ENCODE measurements at places on chromosomes 11 and 22. TPM values are rescaled to one million over a fixed set of nuclear protein-coding genes. Genes with fewer than 3 reads are reported as not detected.

Gene GALNT18
- total RNA-seq, result 12.6 TPM

DNA sequence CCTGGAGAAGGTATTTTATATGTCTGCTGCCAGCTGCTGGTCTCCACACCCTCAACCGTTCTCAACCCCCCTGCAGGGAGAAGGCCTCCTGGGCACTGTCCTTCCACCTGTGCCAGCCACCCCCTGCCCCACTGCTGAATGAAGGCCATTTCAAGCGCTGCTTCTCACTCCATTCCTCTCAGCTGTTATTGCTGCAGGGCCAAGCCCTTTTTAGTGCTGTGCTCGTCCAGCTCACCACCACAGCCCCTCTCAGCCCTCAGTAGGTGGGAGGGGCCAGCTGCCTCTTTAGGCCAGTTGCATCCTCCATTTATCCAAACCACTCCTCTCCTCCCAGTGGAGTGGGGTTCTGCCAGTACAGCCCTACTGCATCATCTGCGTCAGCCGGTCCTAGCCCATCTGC, 1.8 kb upstream of the WBP2NL start:
- no peak for DNase-seq

- peak; percentile 65 for DNase-seq
Observed at GRCh38 chr22:47322854-47323253, 560.4 kb downstream of the TBC1D22A start.

- DNase-seq, result no peak
Observed at GRCh38 chr22:48718818-48719500, 1108.7 kb downstream of the BRD1 start.
